ENCODE measurements at places on chromosomes 6 and 20.

DNA sequence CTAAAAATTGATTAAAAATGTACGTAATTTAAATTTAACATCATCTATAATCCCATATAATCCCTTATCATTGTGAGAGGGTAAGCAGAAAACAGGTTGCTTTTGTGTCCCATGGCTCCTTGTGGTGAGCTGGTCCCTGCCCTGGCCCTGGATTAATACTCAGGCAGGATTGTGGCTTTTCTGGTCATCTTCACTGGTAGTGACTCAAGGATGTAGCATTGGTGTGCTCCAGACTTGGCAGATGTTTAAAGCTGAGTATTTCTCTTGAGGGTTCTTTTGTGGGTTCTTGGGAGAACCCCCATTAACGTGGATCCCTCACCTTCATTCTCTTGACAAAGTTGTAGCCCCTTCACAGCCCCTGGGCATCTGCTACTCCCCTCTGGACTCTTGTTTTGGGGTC lies 39.3 kb downstream of the SNRNP48 start:
- H3K27me3 ChIP-seq = no peaks in the 10 kb centered on the region
- no peak for DNase-seq
- no peak overlapping the region for H3K4me3 ChIP-seq
- H3K4me1 ChIP-seq = no peaks in the 10 kb centered on the region
- no peaks in the 10 kb centered on the region for H3K36me3 ChIP-seq

DNA sequence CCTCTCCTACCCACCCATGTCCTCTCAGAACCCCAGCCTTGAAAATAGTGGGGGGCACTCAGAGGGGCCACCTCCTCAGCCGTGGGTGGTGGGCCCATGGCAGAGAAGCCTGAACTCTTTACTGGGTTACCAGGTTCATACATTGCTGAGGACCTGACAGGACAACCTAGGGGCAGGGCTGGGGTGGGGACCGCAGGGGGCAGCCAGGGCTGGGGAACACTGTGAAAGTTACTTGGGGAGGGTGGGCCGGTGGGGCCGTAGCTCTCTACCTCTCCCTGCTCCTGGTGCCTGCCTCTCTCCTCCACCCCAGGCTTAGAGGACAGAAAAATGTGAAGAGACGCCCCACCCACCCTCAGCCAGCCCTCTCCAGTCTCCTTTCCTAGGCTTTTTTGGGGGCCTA lies 15.4 kb downstream of the MDFI start:
- H3K27me3 ChIP-seq = no peaks in the 10 kb centered on the region
- H3K27ac ChIP-seq = no peak overlapping the region
- H3K36me3 ChIP-seq = no peaks in the 10 kb centered on the region
- DNase-seq = peak; percentile 33

DNA sequence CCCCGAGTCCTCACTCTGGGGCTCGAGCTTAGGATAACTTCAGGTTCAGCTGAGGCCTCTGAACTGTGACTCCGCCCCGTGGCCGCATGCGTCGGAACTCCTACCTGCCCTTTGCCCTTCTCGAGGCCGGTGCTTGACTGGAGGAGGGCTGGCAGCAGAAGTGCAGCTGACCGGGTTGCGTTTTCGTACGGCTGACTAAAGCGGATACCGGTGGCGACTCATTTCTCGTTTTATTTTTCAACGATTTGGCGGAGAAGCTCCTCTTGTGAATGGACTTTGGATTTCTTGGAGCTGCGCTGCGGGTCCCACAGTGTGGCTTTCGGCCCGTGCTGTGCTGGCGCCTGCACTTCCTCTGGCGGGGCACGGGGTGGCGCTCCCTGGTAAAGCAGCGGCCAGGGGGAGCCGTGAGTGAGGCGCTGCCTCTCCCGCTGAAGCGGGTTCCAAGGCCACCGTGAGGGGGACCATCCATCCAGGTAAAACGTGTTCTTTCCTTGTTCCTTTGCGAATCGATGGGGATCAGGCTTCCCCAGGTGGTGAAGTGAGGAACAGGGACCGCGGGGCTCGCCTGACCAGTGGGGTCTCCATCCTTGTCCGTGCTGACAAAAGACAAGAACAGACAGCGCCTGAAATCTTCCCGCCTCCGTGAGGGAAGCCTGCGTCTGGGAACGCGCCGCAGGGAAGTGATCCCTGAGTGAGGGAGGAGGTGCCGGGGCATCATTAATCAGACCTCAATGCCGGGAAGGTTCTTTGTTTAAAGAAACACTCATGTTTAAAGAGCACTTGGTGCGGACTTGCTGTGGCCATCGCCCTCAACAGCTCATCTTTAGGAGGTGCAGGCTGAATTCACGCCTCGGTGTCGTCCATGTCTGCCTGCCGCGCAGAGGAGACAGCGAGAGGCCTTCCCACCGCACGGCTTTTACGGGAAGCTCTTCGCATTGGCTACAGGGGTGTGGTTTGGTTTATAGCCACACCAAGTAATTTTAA lies 38.8 kb downstream of the ERMARD start:
- DNase-seq = peak; percentile 92
- H3K4me3 ChIP-seq = peak overlapping the region; percentile 65
- H3K27me3 ChIP-seq = no peaks in the 10 kb centered on the region
- H3K4me1 ChIP-seq = peaks cover 18% of the 10 kb centered on the region
- no peaks in the 10 kb centered on the region for H3K36me3 ChIP-seq
- peak overlapping the region; percentile 30 for H3K27ac ChIP-seq

GRCh38 chr20:61053889-61054288 lies 198.2 kb upstream of the CDH4 start:
- no peak for DNase-seq
- no peak overlapping the region for H3K27ac ChIP-seq
- no peak overlapping the region for H3K4me3 ChIP-seq
- no peaks in the 10 kb centered on the region for H3K27me3 ChIP-seq
- no peaks in the 10 kb centered on the region for H3K4me1 ChIP-seq

DNA sequence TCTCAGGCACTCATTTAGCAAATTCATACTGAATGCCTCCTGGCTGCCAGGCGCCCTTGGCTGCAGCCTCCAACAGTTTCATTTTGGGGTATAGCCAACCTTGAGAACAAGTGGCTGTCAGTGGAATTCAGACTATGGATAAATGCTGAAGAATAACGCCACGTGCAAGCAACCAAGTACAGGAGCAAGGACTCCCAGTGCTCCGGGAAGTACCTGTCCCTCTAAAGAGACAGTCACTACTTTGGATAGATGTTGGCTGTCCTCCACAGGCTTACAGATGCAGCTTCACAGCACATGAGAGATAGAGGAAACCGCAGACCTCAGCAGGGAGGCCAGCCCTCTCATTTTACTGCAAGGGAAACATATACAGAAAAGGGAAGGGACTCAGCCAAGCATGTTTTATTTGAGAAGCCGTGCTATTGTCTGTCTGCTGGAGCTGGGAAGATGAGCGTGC lies 658.2 kb downstream of the PTPRT start:
- no peaks in the 10 kb centered on the region for H3K4me1 ChIP-seq
- no peaks in the 10 kb centered on the region for H3K27me3 ChIP-seq
- H3K36me3 ChIP-seq = no peaks in the 10 kb centered on the region
- no peak overlapping the region for H3K4me3 ChIP-seq
- DNase-seq = no peak
- H3K27ac ChIP-seq = no peak overlapping the region

DNA sequence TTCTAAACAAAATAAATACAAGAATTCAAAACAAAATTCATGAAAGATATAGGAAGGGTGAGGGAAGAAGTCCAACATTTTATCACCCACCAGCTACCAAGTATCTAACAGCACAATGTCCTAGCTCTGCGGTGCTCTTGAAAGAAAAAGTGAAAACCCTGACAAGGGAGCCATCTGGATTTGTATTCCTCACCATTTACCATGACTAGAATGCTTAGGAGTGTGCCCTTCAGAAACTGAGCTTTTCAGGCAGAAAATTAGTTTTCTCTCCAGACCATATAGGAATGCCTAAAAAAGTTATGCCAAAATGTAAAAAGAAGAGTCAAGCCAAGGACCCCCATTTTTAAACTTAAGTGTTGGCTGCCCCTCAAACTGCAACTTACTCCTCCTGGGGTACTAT lies 4.5 kb downstream of the SNX5 start:
- H3K4me3 ChIP-seq = no peak overlapping the region
- peaks cover 69% of the 10 kb centered on the region for H3K4me1 ChIP-seq
- H3K36me3 ChIP-seq = no peaks in the 10 kb centered on the region
- DNase-seq = no peak

DNA sequence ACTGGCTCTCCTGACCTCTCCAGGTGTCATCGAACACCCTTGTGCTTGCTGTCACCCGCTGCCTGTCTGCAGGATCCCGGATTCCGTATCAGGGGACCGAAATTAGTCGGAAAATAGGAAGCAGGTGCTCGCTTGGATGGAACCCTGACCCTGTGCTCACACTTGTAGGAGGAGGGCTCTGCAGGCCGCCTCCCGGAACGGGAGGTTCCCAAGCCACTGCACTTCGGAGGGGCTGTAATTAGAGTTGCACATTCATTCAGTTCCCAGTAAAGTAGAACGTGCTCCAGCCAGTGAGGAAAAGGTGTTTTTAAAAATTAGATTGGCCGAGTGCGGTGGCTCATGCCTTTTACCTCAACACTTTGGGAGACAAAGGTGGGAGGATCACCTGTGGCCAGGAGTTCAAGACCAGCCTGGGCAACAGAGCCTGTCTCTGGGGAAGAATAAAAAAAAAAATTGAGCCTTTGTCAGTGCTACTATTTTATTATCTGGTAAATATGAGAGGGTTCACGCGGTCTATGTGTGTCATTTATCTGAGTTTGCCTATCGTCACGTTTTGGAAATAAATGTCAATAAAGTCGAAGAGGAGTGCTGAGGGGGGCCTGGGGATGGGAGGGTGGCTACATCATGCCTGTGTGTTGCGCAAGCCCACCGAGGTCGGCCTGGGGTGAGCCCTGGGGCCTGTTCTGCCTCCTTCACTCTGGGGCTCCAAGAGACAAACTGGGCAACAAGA lies 1.5 kb upstream of the GMEB2 start:
- no peaks in the 10 kb centered on the region for H3K27me3 ChIP-seq
- H3K36me3 ChIP-seq = no peaks in the 10 kb centered on the region
- peak overlapping the region; percentile 31 for H3K27ac ChIP-seq
- peak overlapping the region; percentile 98 for H3K4me3 ChIP-seq
- H3K4me1 ChIP-seq = no peaks in the 10 kb centered on the region
- DNase-seq = peak; percentile 73

DNA sequence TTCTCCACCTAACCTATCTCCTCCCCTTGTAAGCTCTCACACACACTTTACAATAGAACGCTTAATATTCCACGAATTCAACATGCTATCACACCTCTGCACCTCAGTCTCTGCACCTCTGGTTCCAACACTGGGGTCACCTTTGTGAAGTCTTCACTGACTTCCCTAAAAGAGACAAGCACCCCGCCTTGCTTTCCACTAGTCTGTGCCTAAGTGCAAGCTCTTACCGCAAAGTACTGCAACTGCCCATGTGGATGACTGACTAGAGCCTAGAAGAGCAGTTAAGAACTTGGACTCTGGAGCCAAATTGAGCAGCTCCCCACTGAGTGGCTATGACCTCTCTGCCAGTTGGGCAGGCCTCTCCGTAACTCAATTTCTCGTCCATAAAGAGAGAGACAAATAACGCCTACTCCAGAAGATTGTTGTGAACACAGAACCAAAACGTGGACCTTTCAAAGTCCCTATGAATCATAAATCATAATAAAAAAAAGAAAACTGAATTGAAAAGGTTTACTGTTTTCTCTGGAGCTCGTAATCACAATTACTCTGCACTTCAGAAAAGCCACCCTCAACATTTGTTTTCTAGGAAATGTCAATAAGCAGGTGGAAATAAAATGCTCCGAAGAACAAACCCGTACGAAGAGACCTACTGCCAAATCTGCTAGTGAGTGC lies 1.2 kb downstream of the IFNGR1 start:
- H3K4me3 ChIP-seq = peak overlapping the region; percentile 76
- H3K27ac ChIP-seq = peak overlapping the region; percentile 99
- H3K36me3 ChIP-seq = no peaks in the 10 kb centered on the region
- H3K27me3 ChIP-seq = no peaks in the 10 kb centered on the region
- DNase-seq = no peak
- H3K4me1 ChIP-seq = peaks cover 55% of the 10 kb centered on the region

DNA sequence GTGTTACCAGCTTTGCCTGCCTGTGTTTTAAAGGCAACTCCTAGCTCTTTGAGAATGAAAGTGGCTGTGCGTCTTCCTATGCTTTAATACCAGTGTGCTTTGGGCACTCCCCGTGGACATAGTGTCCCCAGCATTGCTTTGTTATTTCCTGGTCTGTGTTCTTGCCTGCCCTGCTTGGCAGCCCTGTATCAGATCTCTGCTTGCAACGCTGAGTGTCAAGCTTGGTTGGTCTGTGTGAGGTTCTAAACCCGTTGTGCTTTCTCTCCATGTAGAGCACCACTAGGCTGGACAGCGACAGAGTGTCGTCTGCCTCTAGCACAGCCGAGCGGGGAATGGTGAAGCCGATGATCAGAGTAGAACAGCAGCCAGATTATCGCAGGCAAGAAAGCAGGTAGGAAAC lies 80.2 kb downstream of the AFDN start:
- H3K4me1 ChIP-seq = no peaks in the 10 kb centered on the region
- DNase-seq = peak; percentile 77
- no peak overlapping the region for H3K4me3 ChIP-seq
- H3K27ac ChIP-seq = no peak overlapping the region

DNA sequence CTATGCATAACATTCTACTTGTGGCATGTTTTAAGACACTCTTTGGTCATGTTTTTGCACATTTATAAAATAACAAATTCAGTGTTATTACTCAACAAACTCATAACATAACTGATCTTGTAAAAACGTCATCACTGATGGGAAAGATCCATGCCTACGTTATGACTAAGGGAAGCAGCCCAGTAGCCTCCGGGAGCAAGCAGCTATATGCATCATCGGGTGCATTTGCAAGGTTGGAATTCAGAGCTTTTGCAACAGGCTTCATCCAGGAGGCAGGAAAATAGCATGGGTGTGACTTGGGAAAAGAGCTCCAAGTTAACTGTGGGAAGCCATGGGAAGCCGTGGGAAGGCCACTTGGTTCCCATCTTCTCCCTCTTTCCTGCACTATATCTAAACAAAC lies 271.6 kb upstream of the SGK1 start:
- H3K4me3 ChIP-seq = no peak overlapping the region
- no peaks in the 10 kb centered on the region for H3K27me3 ChIP-seq
- no peak overlapping the region for H3K27ac ChIP-seq
- no peaks in the 10 kb centered on the region for H3K36me3 ChIP-seq
- no peak for DNase-seq
- no peaks in the 10 kb centered on the region for H3K4me1 ChIP-seq

GRCh38 chr6:139452148-139452876 lies 77.9 kb upstream of the CITED2 start:
- H3K4me1 ChIP-seq = no peaks in the 10 kb centered on the region
- no peak overlapping the region for H3K4me3 ChIP-seq
- no peak for DNase-seq
- H3K27me3 ChIP-seq = no peaks in the 10 kb centered on the region

DNA sequence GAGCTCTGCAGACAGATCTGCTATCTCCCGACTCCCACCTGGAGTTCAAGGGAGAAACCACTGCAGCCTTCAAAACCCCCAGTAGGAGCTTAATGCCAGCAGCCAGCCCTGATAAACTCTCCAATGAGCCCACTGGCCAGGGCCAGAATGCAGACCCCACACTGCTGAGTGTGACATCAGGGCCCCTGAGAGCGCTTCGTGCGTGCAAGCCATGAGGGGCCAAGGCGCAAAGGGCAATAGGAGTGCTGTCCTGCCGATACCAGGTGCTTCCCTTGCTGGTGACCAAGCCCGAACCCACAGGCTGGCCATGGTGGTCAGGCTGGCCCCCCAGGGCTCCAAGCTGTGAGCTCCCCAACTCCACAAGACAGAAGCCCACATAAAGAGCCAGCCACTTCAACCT lies 33.2 kb upstream of the CST7 start:
- no peaks in the 10 kb centered on the region for H3K4me1 ChIP-seq
- no peak overlapping the region for H3K4me3 ChIP-seq
- no peak for DNase-seq
- no peaks in the 10 kb centered on the region for H3K27me3 ChIP-seq
- H3K27ac ChIP-seq = no peak overlapping the region

- DNase-seq = peak; percentile 27
- H3K4me1 ChIP-seq = no peaks in the 10 kb centered on the region
- no peak overlapping the region for H3K27ac ChIP-seq
- H3K36me3 ChIP-seq = no peaks in the 10 kb centered on the region
- no peak overlapping the region for H3K4me3 ChIP-seq
Observed at GRCh38 chr6:49606721-49607390, 29.8 kb downstream of the RHAG start.
